Natural killer cell (primary cell): ENCODE measurements at places on chromosomes 3 and 15. TPM values are rescaled to one million over a fixed set of nuclear protein-coding genes. Genes with fewer than 3 reads are reported as not detected.

DUOXA2 gene
- not detected for total RNA-seq

- H3K4me1 ChIP-seq, result peaks cover 39% of the 10 kb centered on the region
- peak overlapping the region; percentile 59 for H3K27ac ChIP-seq
- H3K27me3 ChIP-seq, result no peaks in the 10 kb centered on the region
- no peak overlapping the region for H3K4me3 ChIP-seq
- DNase-seq, result peak; percentile 13
- H3K36me3 ChIP-seq, result peaks cover 37% of the 10 kb centered on the region
Observed at GRCh38 chr3:52226229-52226817, 878 bp upstream of the TLR9 start.

GRCh38 chr3:44065311-44066094, 176.2 kb upstream of the TOPAZ1 start:
- H3K36me3 ChIP-seq, result no peaks in the 10 kb centered on the region
- H3K27ac ChIP-seq, result no peak overlapping the region
- no peak overlapping the region for H3K4me3 ChIP-seq
- H3K27me3 ChIP-seq, result no peaks in the 10 kb centered on the region
- no peak for DNase-seq

GRCh38 chr3:13025090-13025489, 48.1 kb downstream of the IQSEC1 start:
- H3K4me1 ChIP-seq, result peaks cover 17% of the 10 kb centered on the region
- no peak for DNase-seq
- no peak overlapping the region for H3K27ac ChIP-seq

LIPC gene
- total RNA-seq, result 7.1 TPM

DNA sequence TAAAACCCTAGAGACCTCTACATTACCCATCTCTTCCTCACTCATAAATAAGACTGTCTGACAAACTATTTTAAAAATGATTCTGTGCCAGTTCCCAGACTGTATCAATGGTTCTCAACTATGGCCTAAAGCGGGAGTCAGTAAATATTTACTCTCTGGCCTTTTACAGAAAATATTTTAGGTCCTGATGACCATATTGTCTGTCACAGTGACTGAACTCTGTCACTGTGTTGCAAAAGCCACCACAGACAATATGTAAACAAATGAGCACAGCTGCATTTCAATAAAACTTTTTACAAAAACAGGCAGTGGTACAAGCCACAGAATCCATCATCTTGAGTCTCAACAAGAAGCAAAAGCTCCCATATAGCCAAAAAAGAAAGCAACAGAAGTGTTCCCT, 45.4 kb downstream of the PLOD2 start:
- no peaks in the 10 kb centered on the region for H3K36me3 ChIP-seq
- no peak for DNase-seq
- no peaks in the 10 kb centered on the region for H3K27me3 ChIP-seq
- no peak overlapping the region for H3K27ac ChIP-seq

DNA sequence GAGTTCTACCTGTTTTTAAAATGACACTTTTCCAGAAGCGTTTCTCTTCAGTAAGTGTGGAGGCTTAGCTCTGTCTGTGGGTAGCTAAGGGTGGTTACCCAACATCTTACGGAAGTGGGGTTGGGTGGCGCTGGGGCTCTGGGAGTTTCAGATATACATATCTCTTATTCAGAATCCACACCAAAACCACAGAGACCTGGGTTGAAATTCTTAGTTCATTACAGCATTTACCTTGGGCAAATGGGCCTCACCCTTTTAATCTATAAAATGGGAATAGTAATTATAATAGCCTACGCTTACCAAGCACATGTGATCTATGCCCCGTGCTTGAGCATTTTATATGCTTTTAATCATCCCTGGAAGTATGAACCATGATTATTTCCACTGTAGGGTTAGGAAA, 9.4 kb downstream of the PTPRG start:
- no peaks in the 10 kb centered on the region for H3K36me3 ChIP-seq
- H3K4me3 ChIP-seq, result no peak overlapping the region
- H3K27me3 ChIP-seq, result no peaks in the 10 kb centered on the region
- H3K27ac ChIP-seq, result no peak overlapping the region

GRCh38 chr15:65836665-65837064, 32.6 kb upstream of the RAB11A start:
- H3K27ac ChIP-seq, result no peak overlapping the region
- H3K4me3 ChIP-seq, result no peak overlapping the region
- DNase-seq, result peak; percentile 56
- H3K27me3 ChIP-seq, result no peaks in the 10 kb centered on the region
- peaks cover 31% of the 10 kb centered on the region for H3K4me1 ChIP-seq
- no peaks in the 10 kb centered on the region for H3K36me3 ChIP-seq

- no peak for DNase-seq
- H3K27ac ChIP-seq, result no peak overlapping the region
Observed at GRCh38 chr3:43873723-43874122, 183.0 kb downstream of the ABHD5 start.

SAMD7 gene
- total RNA-seq, result not detected

- H3K36me3 ChIP-seq, result no peaks in the 10 kb centered on the region
- H3K27me3 ChIP-seq, result no peaks in the 10 kb centered on the region
- DNase-seq, result no peak
Observed at GRCh38 chr3:127763337-127763736, 59.0 kb downstream of the MGLL start.

GRCh38 chr15:101407966-101408775, 81.3 kb downstream of the PCSK6 start:
- H3K4me3 ChIP-seq, result no peak overlapping the region
- no peak overlapping the region for H3K27ac ChIP-seq
- no peaks in the 10 kb centered on the region for H3K4me1 ChIP-seq

DNA sequence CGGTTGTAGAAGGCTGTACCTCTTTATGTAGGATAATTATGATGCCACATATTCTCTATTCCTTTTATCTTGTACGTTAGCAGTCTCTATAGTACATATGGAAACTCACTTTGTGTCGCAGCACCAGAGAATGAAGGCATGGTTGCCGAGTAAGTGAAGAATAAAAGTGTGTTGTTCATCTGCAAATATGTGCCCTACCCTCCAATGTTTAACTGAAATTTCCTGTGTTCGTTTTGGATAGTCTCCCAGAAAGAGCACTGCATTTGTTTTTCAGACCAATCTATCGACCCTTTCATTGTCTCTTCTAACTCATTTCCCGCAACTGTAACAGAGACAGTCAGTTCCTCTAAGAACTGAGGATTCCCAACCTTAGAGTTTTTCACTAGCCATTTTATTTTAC, 592.8 kb downstream of the TUSC7 start:
- no peak for DNase-seq
- no peak overlapping the region for H3K4me3 ChIP-seq
- no peaks in the 10 kb centered on the region for H3K36me3 ChIP-seq
- H3K4me1 ChIP-seq, result no peaks in the 10 kb centered on the region
- no peaks in the 10 kb centered on the region for H3K27me3 ChIP-seq

DNA sequence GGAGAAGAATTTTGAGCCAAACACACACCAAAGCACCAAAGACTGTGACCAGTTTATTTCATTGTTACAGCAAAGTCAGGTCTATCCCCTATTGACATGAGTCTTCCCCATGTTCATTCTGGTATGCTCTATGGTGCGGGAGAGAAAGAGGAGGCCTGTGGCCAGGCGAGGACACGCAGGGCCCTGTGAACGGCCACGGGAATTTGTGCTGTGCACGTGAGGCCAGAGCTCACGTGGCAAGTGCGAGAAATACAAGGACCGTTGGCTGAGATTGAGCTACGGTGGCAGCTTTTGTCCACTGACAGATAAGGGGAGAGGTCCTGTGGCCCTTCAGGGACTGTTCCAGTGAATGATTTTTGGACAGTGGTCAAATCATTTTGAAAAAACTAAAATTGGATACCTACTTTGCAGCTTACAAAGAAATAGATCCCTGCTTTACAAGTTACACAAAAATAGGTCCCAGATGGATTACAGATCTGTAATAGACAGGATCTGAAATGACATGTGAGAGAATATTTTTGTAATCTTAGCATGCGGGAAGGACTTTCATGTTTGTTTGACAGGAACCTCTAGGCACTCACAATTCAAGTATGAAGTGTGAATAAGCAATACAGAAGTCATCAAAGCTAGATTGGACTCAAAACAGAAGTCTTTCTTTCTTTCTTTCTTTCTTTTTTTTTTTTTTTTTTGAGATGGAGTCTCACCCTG, 9.2 kb downstream of the ZSCAN2 start:
- H3K36me3 ChIP-seq, result peaks cover 8% of the 10 kb centered on the region
- no peaks in the 10 kb centered on the region for H3K27me3 ChIP-seq
- no peak overlapping the region for H3K27ac ChIP-seq
- H3K4me3 ChIP-seq, result no peak overlapping the region

FAM3D gene
- not detected for total RNA-seq

RASA2 gene
- total RNA-seq, result 97.0 TPM

GRCh38 chr15:49692514-49693090, 71.8 kb downstream of the DTWD1 start:
- H3K36me3 ChIP-seq, result no peaks in the 10 kb centered on the region
- H3K4me1 ChIP-seq, result no peaks in the 10 kb centered on the region
- no peak overlapping the region for H3K4me3 ChIP-seq

- no peak overlapping the region for H3K27ac ChIP-seq
- no peak overlapping the region for H3K4me3 ChIP-seq
Observed at GRCh38 chr3:127405791-127406190, 117.9 kb upstream of the PRR20G start.

GRCh38 chr3:62559831-62560445, 186.6 kb upstream of the FEZF2 start:
- no peaks in the 10 kb centered on the region for H3K36me3 ChIP-seq
- H3K27me3 ChIP-seq, result no peaks in the 10 kb centered on the region
- DNase-seq, result no peak

DNA sequence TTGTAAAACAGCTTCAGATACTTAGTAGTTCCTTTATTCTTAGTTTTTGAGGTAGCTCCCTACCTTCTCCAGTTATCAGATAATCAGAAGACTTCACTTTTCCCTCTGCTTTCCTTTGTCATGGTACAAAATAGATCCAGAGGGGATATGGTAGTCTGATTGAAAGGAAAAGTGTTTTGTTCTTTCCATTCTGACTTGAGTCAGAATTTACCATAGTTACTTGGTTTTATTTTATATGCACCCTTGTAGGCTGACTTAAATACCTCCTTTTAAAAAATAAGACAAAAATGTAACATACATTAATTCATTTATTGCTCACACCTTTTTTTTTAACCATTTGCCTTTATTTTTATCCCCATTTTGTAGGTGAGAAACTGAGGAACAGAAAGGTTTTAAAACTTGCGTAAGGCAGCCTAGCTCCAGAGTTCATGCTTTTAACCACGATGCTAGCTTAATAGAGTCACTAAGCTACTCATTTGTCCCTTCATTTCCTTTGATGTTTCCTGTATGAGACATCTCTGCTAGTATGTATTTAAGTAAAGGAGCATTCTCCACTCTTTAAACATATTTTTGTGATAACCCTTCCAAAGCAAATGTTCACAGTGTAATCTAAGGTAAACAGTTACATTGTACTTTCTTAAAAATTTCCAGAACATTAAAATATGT, 187.5 kb downstream of the KLHL25 start:
- DNase-seq, result no peak
- no peaks in the 10 kb centered on the region for H3K27me3 ChIP-seq
- H3K27ac ChIP-seq, result no peak overlapping the region
- H3K4me1 ChIP-seq, result no peaks in the 10 kb centered on the region
- H3K4me3 ChIP-seq, result no peak overlapping the region

ATP8B4 gene
- total RNA-seq, result 55.6 TPM

PSTPIP1 gene
- 228 TPM for total RNA-seq

UROC1 gene
- total RNA-seq, result not detected

- H3K27me3 ChIP-seq, result peaks cover 2% of the 10 kb centered on the region
- DNase-seq, result no peak
- H3K4me1 ChIP-seq, result no peaks in the 10 kb centered on the region
- no peak overlapping the region for H3K27ac ChIP-seq
Observed at GRCh38 chr3:12750223-12750622, 8.8 kb downstream of the TMEM40 start.

DNA sequence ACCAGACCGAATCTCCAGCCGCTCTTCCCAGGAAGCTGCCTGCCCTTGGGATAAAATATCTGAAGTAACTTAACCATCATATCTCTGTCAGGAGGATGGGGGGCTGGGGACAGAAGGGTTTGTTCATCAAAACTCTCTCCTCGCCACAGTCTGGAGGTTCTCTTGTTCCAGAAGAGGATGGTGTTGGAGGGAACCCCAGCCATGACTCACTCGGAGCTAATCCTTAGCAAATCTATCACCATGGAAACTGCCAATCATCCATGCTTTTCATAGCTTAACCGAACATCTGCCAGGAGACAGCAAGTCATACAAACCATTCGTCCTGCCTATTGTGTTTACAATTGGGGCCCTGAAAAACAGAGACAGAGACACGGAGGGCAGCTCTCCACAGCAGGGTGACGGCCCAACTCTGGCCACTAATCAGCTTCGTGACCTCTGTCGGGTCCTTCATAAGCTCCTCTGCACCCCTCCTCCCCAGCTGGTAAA, 73.8 kb upstream of the HEG1 start:
- peaks cover 40% of the 10 kb centered on the region for H3K4me1 ChIP-seq
- no peaks in the 10 kb centered on the region for H3K27me3 ChIP-seq
- no peaks in the 10 kb centered on the region for H3K36me3 ChIP-seq
- H3K4me3 ChIP-seq, result no peak overlapping the region

GRCh38 chr15:75545064-75545463, 34.1 kb downstream of the PTPN9 start:
- no peak for DNase-seq
- H3K27me3 ChIP-seq, result no peaks in the 10 kb centered on the region
- H3K4me3 ChIP-seq, result no peak overlapping the region
- peaks cover 3% of the 10 kb centered on the region for H3K4me1 ChIP-seq
- no peak overlapping the region for H3K27ac ChIP-seq
- no peaks in the 10 kb centered on the region for H3K36me3 ChIP-seq

TRMT10C gene
- 18.4 TPM for total RNA-seq

GRCh38 chr3:32571192-32571485, 481 bp upstream of the DYNC1LI1 start:
- H3K4me1 ChIP-seq, result peaks cover 10% of the 10 kb centered on the region
- no peaks in the 10 kb centered on the region for H3K27me3 ChIP-seq
- peak overlapping the region; percentile 72 for H3K27ac ChIP-seq
- H3K36me3 ChIP-seq, result no peaks in the 10 kb centered on the region

NOX5 gene
- total RNA-seq, result not detected

GOLGA8T gene
- total RNA-seq, result 4.0 TPM

DNA sequence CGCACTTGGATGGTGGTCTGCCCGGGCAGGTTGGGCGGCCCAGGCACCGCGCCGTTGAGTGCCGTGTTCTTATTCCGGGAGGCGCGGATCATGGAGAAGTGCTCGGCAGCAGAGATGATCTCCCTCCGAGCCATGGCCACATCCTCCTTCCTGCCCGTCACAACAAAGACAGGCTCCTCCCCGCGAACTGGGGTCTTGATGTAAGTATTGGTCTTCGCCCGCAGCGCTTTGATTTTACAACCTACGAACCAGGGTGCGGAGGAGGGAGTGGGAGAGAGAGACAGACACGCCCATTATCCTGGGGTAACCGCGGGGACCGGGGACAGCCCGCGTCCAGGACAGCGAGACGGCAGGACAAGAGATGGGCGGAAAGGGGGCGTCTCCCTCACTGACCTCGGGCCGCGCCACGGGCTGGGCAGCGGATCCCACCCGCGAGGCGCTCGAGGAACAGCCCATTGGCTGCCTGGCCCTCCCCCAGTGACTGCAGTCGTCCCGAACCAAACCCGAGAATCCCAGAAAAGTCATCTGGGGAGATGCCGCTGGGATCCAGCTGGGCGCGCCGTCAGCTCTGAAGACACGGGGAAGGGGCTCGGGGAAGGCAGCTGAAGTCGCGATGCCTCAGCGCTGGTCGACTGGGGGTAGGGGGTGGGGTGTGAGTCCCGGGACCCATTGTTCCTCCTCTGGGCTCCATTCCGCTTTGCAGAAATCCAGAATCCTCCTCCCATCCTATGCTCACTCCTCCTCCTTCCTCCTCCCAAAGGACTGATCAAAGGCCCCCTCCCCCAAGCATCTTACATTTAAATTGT, 1.2 kb downstream of the MEX3B start:
- H3K36me3 ChIP-seq, result no peaks in the 10 kb centered on the region
- peak; percentile 56 for DNase-seq
- peaks cover 10% of the 10 kb centered on the region for H3K27me3 ChIP-seq
- peak overlapping the region; percentile 69 for H3K4me3 ChIP-seq
- H3K27ac ChIP-seq, result no peak overlapping the region
- H3K4me1 ChIP-seq, result peaks cover 24% of the 10 kb centered on the region

NCKIPSD gene
- 14.1 TPM for total RNA-seq
